NCI-H187 treated with DMSO at 0.1 percent for 48 hours (cell line): ENCODE measurements at places on chromosomes 6 and 20.

- DNase-seq: no peak
Observed at GRCh38 chr6:31450751-31451150, 47.2 kb upstream of the MICB start.

DNA sequence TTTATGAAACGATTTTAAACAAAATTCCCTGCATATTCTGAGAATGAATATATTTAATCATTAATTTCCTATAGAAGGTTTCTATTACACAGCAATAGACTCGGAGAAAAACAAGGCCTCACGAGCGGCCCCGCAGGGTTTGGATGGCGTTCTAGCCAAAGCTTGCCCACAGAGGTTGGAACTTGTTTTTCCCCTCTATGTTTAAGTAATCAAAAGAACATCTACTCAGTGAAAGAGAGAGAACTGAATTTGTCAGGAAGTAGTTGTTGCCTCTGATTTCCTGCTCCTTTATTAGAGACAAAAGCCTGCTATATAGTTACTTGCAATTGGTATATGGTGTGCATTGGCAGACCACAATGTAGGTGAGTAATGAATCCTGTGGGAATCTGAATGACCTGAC, 82.1 kb upstream of the HEY2 start:
- DNase-seq: no peak

GRCh38 chr6:25448965-25449538, 169.9 kb downstream of the CARMIL1 start:
- no peak for DNase-seq

GRCh38 chr6:103277936-103278335, 1581.8 kb downstream of the HACE1 start:
- no peak for DNase-seq

- DNase-seq: no peak
Observed at GRCh38 chr20:48332555-48332954, 495.2 kb downstream of the PREX1 start.

DNA sequence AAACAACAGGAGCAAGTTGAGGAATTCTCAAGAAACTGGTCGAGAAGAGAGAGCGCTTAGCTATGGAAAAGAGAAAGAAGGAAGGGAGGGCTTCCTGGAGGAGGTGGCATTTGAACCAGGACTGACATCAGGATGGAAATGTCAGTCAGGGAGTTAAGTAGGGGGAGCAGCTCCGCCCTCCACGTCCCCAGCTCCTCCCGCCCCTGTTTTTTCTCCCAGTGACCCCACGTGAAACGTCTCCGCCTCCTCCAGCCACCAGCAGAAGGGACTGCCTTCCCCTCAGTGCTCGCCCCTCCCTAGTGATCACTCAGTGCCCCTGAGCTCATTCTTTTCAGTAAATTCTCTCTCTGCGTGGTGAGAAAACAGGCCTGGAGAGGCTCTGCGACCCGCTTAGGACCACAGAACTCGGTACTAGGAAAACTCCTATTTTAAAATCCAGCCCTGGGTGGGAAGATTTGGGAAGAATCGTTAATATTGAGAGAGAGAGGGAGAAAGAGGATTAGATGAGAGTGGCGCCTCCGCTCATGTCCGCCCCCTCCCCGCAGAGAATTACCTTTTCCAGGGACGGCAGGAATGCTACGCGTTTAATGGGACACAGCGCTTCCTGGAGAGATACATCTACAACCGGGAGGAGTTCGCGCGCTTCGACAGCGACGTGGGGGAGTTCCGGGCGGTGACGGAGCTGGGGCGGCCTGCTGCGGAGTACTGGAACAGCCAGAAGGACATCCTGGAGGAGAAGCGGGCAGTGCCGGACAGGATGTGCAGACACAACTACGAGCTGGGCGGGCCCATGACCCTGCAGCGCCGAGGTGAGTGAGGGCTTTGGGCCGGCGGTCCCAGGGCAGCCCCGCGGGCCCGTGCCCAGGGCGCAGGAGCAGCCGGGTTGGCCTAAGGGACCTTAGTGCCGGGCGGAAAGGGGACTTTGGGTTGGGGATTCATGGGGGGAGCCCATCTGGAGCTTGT, 4.6 kb downstream of the HLA-DPB1 start:
- no peak for DNase-seq

- no peak for DNase-seq
Observed at GRCh38 chr6:111450087-111450486, 32.9 kb downstream of the REV3L start.

DNA sequence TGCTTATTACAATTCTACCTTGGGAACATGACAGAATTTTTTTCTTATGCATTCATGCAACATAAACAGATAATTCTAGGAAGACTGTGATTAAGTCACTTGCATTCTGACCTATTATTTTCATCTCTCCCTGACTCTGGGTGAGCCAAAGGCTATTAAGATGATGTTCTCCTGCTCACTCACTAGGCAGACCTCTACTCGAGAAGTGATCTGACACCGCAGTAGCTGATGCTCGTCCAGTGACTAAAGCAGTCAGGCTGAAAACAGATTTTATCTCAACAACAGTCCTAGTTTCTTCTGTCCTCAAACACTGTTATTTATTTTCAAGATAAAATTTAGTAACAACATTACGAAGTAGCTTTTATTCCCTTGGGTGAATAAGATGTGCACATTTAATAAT, 17.3 kb downstream of the NAA20 start:
- DNase-seq: no peak

DNA sequence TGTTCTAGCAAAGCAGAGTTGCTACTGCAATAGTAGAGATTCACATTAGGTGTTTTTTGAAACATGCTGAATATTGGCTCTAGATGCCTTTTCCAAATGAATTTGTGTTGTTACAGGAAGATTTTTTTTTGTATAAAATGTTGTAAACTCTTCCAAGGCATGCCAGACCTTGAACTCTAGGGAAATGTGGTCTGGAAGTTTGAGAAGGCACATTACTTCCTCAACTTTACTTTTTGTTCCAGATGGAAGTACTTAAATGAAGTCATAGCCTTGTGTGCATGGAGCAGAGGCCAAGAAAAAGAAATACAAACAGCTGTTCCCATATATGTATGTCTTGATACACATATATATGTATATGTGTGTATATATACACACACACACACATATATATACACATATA, 585.7 kb upstream of the MARCKS start:
- no peak for DNase-seq

DNA sequence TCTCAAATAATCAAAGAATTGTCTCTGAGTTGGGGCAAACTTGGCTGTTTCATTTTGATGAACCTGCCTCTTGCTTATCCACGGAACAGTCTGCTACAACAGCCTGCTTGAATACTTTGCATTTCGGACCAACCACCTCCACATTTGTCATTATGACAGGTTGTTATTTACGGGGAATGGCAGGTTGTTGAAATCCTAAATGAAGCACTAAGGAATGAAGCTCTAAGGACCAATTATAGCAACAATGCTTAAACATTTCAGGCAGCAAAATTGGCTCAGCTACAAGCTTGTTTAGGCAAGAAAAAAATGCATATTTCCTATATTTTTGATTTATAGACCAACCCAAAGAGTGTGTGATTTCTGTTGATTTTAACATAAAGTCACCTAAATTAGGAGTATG, 84.5 kb downstream of the MAP3K7 start:
- no peak for DNase-seq

GRCh38 chr6:42689371-42689770, 33.0 kb downstream of the PRPH2 start:
- DNase-seq: no peak

- no peak for DNase-seq
Observed at GRCh38 chr6:110341663-110342596, 16.2 kb downstream of the METTL24 start.

GRCh38 chr6:105113422-105113821, 66.4 kb downstream of the POPDC3 start:
- no peak for DNase-seq

DNA sequence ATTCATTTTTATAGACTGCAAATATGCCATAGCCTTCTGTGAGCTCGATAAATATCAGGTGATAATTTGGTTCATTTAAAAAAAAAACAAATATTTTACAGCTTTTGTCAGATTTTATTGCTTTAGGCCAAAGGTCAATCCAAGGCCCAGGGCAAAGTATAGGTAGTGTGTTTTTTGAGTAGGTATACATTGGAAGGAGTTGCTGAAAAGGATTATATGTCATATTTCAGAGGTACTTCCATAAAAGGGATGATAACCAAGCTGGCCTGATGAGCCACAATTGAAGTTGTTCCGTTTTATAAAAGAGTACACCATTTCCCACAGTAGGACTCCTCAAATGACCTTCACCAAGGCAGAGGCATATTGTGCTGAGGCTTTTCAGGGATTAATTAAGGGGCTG, 452.8 kb upstream of the FLRT3 start:
- DNase-seq: no peak

- DNase-seq: no peak
Observed at GRCh38 chr6:135213616-135214015, 32.5 kb downstream of the MYB start.

- DNase-seq: peak; percentile 14
Observed at GRCh38 chr6:36625158-36625919, 31.2 kb downstream of the SRSF3 start.

GRCh38 chr6:134061440-134061839, 9.0 kb upstream of the SLC2A12 start:
- DNase-seq: no peak

DNA sequence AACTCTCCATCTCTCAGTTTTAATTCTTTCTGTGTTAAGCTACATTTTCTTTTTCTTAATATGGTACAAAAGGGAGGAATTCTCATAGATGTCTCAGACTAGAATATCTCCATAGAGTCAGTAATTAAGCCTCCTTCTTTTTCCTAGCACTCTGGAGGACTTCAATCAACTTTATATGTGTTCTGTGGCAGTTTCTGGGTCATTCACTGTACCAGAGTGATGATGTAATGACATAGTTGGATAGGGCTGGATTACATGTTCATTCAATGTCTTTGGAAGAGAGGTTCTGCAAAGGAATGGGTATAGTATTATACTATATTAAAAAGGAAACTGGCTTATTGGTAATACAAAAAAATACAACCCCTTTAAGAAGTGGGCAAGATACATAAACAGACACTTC, 318.3 kb upstream of the OPRM1 start:
- DNase-seq: no peak

DNA sequence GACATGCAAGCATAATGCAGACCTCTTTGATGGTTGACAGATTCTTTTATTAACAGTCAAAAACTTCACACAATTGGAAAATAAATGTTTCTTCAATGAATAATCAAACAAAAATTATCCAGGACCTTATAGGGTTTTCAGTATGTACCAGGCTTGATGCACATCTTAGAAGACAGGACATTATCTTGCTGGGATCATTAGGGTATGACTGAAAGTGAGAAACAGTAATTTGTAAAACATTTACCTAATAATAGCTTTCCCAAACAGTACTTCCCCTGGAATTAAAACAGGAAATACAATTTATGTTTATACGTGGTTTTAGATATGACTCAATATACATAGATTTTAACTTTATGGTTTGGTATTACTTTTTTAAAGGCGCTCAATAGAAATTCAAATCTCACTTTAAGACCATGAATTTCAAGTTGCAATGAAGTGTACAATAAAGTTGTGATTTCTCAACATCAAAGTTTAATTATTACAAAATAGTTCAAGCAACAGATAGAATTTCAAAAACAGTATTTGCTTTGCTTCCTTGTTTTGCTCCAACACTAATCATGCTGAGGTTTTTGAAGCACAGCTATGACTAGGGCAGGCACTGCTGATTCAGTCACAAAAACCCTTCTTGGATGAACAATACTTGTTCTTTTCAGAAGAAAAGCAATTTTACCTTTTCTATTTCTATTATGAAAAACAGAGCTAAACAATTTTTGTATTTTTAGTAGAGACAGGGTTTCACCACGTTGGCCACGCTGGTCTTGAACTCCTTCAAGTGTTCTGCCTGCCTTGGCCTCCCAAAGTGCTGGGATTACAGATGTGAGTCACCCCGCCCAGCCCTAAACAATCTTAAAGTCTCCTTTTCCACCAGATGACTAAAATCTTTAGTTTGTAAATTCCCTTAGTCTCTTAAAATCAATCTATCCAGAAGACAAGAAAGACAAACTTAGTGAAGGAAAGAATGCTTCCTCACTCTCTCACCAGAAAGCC, 13.7 kb downstream of the SOD2 start:
- DNase-seq: no peak
